SJSA1 (cell line): ENCODE measurements at places on chromosomes 2 and 18.

- DNase-seq = no peak
Measured at GRCh38 chr2:218273908-218274249, 3.6 kb downstream of the PNKD start.

DNA sequence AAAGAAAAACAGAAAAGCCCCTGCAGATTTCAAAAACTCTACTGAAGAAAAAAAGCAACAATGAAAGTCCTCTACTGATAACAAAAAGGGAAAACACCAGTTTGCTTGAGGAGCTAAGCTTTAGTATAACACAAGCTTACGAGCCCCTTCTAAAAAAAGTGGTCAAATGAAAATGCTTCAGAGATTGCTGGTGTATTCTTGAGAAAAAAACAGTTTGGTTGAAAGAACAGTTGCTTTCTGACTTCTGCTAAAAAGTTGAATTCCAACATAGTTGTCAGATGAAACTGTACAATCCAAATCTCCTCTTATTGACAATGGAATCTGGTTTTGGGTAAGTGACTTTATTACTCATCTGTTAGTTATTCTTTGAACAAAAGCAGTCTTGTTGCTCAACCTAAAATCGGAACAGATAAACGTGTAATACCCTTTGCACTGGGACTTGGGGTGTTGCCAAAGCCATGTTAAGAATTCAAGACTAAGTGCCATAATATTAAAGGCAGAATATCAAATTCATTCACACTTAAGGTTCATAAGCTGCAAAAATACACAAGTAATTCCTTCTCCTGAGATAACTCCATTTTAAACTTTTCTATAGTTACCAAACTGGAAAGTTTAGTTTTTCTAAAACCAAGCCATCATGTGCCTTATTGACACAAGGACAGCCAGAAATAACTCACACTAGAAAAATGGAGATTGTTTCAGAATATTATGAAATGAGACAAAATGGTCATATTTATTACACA is 45.3 kb upstream of the SPAG16 start:
- DNase-seq = peak; percentile 89

DNA sequence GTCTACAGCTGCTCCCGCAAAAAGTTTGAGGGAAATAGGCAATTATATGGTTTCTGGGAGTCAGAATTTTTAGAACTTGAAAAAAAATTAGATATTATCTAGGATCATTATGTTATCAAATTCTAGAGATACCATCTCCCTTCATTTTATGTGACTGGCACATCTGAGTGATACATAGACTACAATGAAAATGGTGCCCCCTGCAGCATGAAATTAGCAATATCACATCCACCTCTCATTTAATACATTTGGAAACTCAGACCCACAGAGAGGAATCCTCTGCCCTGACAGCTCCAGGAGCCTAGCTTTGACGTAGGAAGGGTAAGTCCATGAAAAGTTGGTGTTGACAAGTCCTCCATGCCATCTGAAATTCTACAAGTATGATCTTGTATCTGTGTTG is 381.6 kb downstream of the SUCLG1 start:
- peak; percentile 11 for DNase-seq

DNA sequence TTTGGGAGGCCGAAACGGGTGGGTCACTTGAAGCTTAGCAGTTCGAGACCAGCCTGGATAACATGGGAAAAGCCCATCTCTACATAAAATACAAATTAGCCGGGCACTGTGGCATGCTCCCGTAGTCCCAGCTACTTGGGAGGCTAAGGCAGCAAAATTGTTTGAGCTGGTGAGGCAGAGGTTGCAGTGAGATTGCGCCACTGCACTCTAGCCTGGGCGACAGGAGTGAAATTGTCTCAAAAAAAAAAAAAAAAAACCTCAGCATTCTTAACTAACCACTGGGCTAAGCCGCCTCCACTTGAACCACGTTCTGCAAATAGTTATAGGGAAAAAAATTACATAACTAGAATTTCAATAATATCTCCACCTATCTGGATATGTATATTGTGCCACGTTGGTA is 2.3 kb downstream of the FOXI3 start:
- DNase-seq = no peak

- DNase-seq = peak; percentile 78
Measured at GRCh38 chr2:69306822-69307578, 80.0 kb downstream of the GFPT1 start.

DNA sequence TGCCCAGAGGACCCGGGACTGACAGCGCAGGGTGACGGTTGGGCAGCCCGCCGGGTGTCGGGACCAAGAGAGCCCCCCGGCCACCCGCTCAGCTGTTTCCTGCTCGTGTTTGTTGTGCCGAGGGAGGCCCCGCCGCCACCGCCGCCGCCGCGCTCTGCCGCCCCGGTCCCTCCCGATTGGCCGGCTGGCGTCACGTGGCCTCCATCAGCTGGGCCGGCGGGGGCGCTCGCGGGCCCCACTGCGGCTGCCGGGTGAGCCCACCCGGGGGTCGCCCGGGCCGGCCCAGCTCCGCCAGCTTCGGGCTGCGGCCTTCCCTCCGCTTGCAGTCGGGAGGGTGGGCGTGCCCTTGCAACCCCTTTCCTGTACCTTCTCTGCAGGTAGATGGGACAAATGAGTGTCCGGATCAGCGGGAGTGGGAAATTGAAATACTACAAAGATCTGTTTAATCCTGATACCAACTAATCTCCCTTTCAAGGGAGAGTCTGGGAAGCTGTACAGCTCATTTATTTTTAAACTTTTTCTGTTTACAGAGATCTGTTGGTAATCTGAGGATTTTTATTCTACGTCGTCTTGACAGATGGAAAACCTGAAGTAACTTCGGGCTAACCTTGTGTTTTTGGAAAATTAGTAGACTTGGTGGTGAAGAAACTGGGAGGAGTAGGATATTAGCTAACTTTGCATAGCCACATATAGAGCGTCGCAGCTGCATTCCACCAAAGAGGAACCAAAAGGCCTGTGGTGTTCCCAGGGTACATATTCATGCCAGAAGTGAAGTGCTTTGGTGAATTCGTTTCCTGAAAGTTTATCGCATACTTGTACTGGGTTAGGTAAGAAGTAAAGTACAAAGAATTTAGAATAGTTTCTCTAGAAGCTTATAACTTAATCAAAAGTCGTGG is 1.2 kb downstream of the YPEL5 start:
- DNase-seq = peak; percentile 65

DNA sequence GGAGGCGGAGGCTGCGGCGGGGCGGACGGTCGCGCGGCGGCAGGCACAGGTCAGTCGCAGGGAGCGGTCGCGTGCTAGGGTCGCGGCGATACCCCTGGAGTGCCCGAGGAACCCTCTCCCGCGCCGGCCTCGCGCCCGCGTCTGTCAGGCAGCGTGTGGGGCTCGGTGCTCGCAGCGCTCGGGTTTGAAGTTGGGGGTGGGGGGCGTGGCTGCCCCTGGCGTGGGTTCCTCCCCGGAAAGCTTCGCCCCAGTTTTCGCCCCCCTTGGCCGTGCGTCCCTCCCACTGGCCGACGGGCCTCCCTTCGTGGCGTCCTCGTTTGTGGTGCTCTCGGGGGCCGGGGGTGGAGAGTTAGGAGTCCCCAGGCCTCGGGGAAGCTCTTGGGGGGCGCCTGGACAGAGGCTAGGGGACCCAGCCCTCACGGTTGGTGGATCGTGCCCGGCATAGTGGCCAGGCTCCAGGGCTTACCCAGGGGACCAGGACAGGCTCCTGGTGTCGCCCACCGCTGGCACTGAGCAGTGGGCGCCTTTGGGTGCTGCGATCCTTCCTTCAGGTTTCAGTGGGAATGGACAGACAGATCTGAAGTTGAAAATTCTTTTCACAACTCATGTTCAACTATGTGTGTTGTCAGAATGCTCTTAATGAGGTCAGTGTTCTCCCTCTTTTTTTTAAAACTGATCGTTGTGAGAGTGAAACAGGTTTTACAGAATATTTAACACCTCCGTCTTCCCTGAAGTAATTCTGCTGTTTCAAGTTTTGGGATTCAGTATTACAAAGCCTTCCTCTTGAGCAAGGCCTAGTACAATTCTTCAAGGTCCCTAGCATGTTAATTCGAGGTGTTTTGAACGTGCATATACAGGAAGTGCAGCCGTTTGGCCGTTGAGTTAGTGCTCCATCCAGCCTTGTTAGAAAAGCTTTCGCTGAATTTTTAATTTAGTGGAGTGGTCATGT is 604 bp downstream of the RALBP1 start:
- DNase-seq = no peak

- no peak for DNase-seq
Measured at GRCh38 chr2:191615596-191615995, 62.3 kb upstream of the NABP1 start.

- DNase-seq = no peak
Measured at GRCh38 chr2:16189029-16189835, 248.9 kb downstream of the MYCN start.

- DNase-seq = no peak
Measured at GRCh38 chr2:204472375-204472774, 72.9 kb upstream of the PARD3B start.

DNA sequence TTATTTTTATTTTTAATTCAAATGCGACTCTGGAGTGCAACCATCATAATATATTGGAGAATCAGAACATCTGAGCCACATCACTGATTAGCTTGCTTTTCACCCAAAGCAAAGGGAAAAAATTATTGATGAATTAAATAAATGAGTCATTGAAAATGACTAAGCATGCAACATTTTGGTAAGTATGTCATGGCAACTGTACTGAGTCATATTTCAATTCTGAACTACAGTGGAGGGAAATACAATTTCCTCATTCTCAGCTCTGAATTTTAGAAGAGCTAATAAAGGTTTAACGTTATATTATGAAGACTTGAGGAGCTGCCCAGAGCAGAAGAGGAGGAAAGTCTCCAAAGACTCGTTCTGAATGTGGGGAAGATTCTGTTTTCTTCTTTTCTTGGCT is 89.6 kb upstream of the CCDC68 start:
- DNase-seq = no peak

- DNase-seq = no peak
Measured at GRCh38 chr2:232465061-232465460, 9.1 kb downstream of the ALPI start.

GRCh38 chr2:177328056-177328455 is 63.5 kb upstream of the NFE2L2 start:
- DNase-seq = no peak

DNA sequence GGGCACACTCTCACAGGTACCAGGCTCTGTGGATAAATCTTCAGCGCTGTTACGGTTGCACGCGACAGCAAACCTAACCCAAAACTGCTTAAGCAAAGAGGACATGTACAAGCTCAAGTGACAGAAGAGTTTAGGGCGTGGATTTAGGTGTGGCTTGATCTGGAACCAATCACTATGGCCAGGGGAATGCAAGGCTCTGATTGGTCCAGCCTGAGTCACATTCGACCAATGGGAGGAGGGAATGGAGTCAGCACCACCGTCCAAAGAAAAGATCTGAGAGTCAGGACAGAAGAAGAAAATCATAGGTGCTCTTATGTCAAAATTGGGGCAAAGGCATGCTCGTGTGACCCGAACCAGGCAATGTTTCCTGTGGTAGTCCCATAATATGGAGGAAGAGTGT is 139.0 kb downstream of the TRIM43 start:
- no peak for DNase-seq

DNA sequence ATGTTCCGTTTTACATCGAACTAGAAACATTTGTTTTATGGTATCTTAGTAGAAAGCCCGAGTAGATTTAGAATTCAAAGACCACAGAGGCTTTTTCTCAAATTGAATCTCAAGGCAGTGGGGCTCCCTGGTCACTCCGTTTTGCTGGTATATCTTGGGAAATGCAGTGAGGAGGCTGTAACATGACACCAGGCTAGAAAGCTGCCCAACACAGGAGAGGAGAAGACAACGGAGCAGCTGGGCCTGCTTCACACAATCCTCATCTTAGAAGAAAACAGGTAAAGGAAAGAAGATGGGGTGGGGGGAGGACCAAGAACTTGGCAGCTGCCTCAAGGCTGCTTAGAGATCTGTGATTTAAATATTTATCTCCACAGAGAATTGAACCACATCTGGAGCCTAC is 38.3 kb upstream of the EPB41L3 start:
- no peak for DNase-seq

DNA sequence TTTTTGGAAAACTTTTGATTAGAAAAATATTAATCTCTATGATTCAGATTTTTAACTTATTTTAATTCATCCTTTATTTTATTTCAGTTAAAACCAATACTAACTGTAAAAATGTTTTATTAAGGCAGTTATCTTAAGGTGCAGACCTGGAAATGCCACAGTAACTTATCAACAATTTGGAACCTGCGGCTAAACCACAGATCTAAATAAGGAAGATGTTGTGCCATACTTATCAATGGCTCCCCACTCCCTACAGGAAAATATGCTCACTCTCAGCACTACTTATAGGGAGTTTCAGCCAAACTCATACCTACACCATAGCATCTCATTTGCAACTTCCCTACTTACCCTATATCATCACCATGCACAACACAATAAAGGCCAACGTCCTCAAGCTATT is 226.9 kb upstream of the KYNU start:
- no peak for DNase-seq

GRCh38 chr2:138536302-138536701 is 34.7 kb downstream of the SPOPL start:
- no peak for DNase-seq

DNA sequence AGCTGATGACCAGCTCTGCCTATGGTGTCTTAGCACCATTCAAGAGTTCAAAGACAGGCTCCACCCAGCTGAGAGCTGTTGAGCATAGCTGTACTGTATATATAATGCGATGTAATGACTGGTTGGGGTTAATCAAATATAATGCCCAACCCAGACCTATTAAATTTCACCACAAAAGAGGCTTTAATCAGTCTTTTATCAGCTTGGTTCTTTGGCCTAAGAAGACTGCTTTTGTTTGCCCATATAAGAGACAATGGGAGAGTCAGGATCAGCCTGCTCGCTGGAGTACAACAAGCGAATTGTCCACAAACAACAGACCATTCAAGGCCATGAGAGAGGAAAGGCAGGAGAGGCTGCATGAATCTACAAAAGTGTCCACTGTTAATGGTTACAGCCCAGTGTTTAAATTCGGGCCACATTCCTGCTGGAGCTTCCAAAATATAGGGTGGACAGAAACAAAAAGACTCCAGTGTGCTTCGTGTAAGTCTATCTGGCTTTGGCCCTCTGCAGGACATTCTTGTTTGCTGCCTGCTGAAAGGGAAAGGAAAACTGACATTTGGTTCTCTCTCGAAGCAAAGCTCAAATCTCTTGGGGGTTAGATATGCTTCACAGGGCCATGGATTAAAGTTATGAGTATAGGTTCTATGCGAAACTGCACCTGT is 299.0 kb upstream of the FBXO11 start:
- no peak for DNase-seq

DNA sequence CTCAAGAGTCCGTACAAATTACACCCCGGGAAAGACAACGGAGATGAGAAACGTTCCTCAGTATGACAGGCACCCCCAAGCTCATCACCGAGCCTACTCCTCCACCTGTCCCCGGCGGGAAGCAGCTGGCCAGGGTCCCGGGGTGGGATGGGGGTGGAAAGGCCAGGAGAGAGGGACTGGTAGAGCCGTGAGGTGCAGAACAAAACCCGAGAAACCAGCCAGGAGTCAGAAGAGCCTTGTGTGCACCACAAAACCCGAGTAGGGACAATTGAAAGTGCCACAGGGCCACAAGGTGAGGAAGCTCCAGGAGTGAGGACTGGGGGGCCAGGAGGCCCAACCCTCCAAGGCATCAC is 75.5 kb upstream of the SALL3 start:
- DNase-seq = no peak

- DNase-seq = no peak
Measured at GRCh38 chr2:177765698-177766097, 306.9 kb downstream of the PDE11A start.

GRCh38 chr2:40271094-40271493 is 180.8 kb downstream of the SLC8A1 start:
- DNase-seq = no peak

- peak; percentile 90 for DNase-seq
Measured at GRCh38 chr18:28115149-28115550, 61.8 kb downstream of the CDH2 start.

GRCh38 chr18:66971960-66972359 is 368.1 kb upstream of the CDH19 start:
- no peak for DNase-seq
